ENCODE measurements at places on chromosomes 1 and 21.

- DNase-seq: peak; percentile 79
These were observed 52.7 kb upstream of the ATP5PO start for GRCh38 chr21:33968080-33968994.

GRCh38 chr21:45284456-45284741 is 3.3 kb downstream of the POFUT2 start:
- DNase-seq: no peak

DNA sequence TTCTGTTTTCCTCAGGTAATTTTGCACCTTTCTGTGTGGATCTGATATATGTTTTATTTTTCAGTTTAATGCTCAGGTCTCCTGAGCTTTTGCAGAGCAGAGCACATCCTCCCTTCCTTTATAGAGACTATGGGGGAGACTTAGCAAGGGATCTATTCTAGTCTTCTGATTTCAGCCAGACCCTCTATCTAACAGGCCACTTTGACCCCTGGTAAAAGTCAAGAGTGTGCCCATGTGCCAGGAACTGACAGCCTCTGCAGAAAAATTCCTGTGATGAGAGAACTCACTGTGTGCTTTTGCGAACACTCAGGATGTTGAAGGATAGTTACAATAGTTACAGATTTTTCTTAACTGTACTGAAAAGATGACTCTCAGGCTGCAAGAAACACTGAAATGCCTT is 123.3 kb downstream of the NOS1AP start:
- no peak for DNase-seq

DNA sequence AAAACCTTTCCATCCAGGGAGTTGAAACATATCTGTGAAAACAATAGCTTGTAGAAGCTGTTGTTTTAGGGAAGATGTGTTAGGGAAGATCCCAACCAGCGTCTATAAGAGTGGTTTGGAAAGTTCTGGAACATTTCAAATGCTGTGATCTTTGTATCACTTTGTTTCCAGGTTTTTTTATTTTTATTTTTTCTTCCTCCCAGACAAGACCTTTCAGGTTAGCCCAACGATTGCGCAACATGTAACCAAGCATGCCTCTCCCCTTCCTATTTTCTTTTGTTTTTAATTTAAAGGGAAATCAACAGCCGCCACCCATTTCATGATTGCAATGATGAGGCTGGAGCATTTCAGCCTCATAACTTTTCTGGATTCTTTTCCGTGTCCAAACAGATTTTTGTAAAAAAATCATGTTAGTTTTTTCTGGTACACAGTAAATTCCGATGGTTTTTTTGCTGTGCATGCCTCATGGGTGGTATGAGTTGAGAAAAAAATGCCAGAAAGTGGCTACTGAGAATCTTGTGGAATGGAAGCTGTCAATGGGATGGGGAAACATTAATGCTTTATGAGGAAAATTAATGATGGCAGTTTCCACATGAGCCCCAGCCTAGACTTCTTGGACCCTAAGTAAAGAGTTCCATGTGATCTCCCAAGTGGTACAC is 109.3 kb downstream of the RUNX1 start:
- DNase-seq: no peak

DNA sequence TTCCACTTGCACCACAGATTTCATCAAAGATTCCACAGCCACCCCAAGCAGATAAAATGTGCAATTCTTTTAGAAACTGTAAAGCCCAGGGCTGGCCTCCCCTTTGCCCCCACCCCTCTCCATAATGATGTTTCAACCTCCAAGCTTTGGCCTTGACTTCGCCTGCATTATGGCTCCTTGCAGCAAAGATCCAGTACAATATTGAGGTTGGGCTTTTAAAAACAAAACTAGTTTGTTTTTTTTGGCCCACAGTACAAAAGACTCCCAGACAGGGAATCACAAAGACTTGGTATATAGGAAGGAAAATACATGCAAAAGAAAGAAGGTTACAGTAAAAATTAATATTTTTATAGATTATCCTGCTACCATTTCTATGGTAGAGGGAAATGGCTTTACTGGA is 356.5 kb upstream of the PTBP2 start:
- DNase-seq: no peak

DNA sequence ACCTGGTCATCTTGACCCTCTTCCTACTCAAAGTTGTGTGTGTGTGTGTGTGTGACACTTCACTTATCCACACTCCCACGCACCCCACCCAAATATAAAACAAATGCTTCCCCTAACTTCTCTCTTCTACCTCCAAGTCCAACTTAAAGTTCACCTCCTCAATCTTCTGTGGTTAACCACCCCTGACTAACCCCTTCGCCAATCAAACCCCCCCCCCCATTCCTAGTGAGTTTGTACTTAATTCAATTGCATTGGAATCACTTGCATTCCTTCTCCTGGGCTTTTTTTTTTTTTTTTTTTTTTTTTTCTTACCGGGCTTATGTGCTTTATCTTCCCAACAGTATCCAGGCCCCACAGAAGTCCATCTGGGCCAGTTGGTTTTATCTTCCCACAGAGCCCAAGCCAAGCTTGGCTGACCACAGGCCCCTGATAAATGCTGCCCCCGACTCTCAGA is 78.4 kb downstream of the CD58 start:
- no peak for DNase-seq

DNA sequence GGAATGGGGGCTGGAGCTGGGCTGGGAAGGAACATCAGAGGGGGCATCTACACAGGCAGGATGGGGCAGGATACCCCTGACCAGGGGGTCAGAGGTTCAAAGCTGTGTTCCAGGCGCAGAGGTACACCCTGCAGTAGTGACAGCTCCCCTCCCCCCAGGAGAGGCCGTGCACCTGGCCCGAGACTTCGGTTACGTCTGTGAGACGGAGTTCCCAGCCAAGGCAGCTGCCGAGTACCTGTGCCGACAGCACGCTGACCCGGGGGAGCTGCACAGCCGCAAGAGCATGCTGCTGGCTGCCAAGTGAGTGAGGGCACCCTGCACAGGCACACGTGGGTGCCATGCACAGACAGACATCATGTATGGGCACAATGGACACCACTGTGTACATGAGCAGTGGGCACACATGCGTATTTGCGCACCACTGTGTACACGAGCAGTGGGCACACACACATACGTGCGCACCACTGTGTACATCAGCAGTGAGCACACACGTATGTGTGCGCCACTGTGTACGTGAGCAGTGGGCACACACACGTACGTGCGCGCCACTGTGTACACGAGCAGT is 17.4 kb downstream of the TFAP2E start:
- DNase-seq: no peak

- peak; percentile 19 for DNase-seq
These were observed 14.8 kb upstream of the PTPRC start for GRCh38 chr1:198623752-198624647.

DNA sequence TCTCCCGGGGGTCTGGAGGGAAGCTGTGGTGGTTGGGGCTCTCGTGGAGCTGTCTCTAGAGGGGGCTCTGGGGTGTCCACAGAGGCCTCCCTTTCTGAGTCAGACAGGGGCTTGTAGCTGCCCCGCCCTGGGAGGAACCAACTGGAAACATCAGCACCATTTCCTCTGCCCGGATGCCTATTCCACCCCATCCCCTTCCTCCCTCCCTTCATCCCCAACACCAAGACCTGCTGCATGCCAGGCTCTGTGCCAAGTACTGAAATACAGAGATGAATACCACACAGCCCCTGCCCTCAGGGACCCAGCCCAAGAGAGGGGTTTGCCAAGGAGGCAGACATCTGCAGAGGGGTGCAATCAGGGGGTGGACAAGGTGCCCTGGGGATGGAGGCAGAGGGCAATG is 125.6 kb upstream of the ADAR start:
- DNase-seq: no peak

GRCh38 chr1:11253226-11253625 is 9.1 kb downstream of the MTOR start:
- DNase-seq: no peak

Measured in stromal cell of bone marrow (primary cell).